Nucleus accumbens (tissue), 56 donors: ENCODE measurements at places on chromosomes 5 and 9.

- DNase-seq = no peak
Measured at GRCh38 chr5:134540747-134541733, 15.6 kb downstream of the JADE2 start.

DNA sequence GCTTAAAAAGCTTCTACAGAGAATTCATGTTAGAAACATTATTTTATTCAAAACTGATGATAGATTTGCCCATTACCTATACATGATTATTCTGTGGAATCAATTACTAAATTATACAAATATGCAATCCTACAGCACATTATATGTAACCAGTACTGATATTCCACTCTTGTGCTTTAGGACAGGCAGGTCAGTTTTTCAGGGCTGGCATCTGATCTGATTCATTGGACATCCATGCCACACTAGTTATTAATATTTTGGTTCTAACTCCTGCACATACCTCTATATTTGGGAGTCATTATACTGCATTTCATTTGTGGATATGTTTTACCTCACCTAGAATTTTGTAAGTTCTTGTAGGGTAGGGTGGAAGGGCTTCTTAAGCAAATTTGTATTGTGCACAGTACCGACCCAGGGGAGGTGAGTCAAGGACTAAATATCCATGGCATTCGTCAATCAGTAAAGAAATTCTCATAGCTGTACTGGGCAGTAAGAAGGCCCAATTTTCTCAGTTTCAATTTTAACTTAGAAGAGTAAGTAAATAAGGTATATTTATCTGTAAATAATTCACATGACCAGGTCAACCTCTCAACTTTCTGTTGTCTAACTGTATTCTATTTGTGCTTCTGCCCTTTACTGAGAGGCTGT lies 33.5 kb downstream of the ELOVL7 start:
- DNase-seq = no peak

- no peak for DNase-seq
Measured at GRCh38 chr5:73525606-73526203, 27.5 kb downstream of the BTF3 start.

DNA sequence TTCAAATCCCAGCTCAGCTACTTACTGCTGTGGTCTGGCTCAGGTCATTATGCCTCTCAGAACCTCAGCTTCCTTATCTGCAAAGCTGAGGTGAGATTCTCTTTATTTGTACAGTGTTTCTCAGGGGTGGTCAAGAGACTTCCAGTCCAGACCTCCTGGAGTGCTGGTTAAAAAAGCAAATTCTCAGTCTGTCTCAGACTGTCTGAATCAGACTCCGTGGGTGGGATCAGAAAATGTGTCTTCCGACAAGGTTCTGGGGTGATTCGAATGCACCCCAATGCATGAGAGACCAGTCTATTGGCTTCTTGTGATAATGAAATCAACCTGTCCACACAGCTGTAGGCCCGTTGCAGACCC lies 137.7 kb upstream of the SMIM23 start:
- no peak for DNase-seq
